ENCODE measurements at places on chromosomes 13 and 19.
A peak's percentile ranks its signal among the peaks of the same experiment; 100 is the strongest.

DNA sequence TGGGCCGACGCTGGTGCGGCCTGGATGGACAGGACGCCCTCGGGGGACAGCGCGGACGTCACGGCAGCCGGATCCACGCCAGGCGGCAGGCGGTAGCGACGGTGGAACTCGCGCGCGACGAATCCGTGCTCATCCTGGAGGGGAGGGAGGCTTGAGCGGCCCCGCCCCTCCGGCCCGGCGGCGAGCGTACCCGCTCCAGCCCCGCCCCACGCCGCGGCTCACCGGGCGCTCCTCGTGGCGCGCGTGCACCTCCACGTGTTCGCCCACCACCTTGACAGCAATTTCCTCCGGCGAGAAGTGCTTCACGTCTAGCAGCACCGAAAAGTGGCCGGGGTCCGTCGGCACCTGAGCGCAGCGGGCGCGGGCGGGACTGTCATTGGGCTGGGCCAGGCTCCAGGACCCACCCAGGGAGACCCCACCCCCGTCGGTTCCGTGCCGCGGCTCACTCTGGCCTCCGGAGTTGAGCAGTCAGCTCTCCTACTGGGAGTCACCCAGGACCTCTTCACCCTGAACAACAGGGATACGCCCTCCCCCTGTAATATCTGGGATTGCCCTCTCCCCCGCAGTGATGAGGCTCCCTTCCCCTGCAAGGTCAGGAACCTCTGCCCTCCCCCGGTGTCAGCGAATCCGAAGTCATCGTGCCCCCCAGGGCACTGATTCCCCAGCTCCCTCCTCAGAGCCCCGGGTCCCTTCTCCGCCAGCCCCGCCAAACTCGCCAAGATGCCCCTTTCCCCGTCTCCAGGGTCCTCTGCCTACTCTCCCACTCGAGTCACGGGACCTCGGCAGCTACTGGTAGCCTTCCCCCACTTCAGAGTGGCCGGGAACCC, 1.1 kb downstream of the HSPB6 start:
- peaks cover 26% of the 10 kb centered on the region for H3K36me3 ChIP-seq
- peaks cover 2% of the 10 kb centered on the region for H3K27me3 ChIP-seq
- peak overlapping the region; percentile 65 for H3K4me3 ChIP-seq
- peak overlapping the region; percentile 73 for H3K27ac ChIP-seq
- peaks cover 25% of the 10 kb centered on the region for H3K4me1 ChIP-seq
- peak; percentile 86 for DNase-seq

DNA sequence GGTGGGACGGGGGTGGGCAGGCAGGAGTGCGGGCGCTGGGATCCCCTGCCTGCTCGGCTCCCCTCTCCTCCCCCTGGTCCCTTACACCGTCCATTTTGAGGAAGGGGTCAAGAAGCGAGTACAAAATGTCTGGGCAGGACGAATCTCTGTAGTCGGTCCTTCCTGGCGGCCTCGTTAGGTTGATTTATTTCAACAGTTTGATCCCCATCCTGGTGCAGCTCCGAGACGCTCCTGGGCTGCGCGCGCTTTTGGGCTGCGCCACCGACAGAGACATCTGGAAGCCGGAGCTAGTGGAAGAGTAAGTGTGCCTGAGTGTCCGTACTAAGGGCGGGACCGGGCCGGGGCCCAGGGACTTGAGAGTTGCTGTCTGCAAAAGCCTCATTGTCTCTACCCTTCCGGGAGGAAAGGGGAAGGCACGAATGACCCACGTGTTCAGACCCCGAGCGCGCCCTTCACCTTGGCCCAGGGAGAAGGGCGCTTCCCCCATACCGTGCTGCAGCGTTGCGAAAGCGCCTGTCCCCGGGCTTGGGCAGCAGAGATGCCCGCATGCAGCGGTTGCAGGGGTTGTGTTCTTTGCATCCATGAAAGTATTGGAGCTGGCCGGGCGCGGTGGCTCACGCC, 1.8 kb downstream of the ZNF114 start:
- DNase-seq, result peak; percentile 72
- H3K36me3 ChIP-seq, result no peaks in the 10 kb centered on the region
- peaks cover 15% of the 10 kb centered on the region for H3K4me1 ChIP-seq
- H3K4me3 ChIP-seq, result peak overlapping the region; percentile 93
- peaks cover 20% of the 10 kb centered on the region for H3K27me3 ChIP-seq
- H3K27ac ChIP-seq, result peak overlapping the region; percentile 53

DNA sequence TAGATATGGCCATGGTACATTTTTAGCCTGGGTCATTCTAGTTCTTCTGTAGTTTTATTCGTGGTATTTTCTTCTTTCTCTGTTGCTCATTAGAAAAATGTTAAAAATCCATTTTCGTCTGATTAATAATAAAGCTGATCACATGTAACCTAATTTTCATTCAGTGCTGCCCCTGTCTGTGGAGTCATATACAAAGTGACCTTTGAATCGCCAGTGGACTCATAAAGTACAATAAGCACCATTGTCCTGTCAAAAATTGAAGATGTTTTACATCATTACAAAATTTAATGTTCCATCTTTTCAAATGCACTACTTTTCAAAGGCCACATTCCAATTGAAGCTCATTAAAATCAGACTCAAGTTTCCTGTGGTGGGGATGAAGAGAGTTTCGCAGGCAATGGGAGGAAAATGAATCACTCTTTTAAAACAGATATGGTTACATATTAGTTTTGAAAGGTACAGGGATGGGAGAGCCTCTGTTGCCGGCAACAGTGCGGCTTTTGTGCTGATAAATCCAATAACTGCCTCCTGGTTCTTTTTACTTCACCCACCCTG, 205.4 kb downstream of the ZNF536 start:
- no peaks in the 10 kb centered on the region for H3K27me3 ChIP-seq
- no peak overlapping the region for H3K27ac ChIP-seq
- no peak for DNase-seq

GRCh38 chr19:2811221-2811722, 8.4 kb upstream of the ZNF554 start:
- no peak overlapping the region for H3K27ac ChIP-seq
- DNase-seq, result no peak
- H3K36me3 ChIP-seq, result peaks cover 22% of the 10 kb centered on the region
- no peaks in the 10 kb centered on the region for H3K4me1 ChIP-seq
- H3K4me3 ChIP-seq, result no peak overlapping the region

DNA sequence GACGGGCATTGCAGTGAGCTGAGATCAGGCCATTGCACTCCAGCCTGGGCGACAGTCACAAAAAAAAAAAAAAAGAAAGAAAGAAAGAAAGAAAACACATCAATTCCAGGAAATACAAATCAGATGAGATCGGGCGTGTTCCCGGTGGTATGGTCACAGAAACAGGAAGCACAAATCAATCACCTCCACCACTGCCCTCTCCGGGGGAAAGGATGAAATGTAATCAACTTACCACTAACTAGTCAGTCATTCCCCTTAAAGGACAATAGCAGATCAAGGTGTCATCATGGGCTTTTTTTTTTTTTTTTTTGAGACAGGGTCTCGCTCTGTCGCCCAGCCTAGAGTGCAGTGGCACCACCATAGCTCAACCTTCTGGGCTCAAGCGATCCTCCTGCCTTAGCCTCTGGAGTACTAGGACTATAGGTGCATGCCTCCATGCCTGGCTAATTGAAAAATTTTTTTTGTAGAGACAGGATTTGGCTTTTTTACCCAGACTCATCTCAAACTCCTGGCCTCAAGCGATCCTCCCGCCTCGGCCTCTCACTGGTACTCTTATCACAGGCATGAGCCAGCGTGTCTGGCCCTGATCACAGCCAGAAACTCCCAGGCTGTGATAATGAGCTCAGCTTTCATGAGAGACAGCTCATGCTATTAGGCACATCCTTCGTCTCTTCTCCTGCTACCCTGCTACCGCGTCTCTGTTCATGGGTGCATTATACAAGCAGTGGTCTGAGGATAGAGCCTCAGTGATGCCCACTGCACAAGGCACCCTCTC, 6.8 kb upstream of the DPRX start:
- H3K4me3 ChIP-seq, result no peak overlapping the region
- H3K4me1 ChIP-seq, result no peaks in the 10 kb centered on the region
- no peak overlapping the region for H3K27ac ChIP-seq
- H3K36me3 ChIP-seq, result no peaks in the 10 kb centered on the region

- H3K27ac ChIP-seq, result no peak overlapping the region
- no peak for DNase-seq
- peaks cover 5% of the 10 kb centered on the region for H3K36me3 ChIP-seq
- H3K4me3 ChIP-seq, result no peak overlapping the region
- H3K27me3 ChIP-seq, result no peaks in the 10 kb centered on the region
Measured at GRCh38 chr19:48798937-48799336, 11.9 kb downstream of the BCAT2 start.

DNA sequence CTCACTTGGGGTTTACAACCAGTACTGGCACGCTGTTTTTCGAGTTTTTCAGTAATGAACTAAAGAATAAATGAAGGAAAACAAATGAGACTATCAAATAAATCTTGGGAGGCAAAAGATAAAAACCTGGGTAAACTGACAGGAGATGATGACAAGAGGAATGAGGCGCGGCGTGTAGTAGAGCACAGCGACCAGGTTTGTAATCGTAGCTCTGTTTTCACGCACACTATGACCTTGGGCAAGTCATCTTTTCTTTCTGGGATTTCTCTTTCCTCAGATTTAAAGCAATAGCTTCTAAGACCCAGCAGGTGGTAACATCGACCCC, 419 bp downstream of the MRPS31 start:
- peaks cover 27% of the 10 kb centered on the region for H3K4me1 ChIP-seq
- H3K4me3 ChIP-seq, result peak overlapping the region; percentile 98
- peak overlapping the region; percentile 98 for H3K27ac ChIP-seq
- H3K36me3 ChIP-seq, result peaks cover 12% of the 10 kb centered on the region

- peaks cover 21% of the 10 kb centered on the region for H3K4me1 ChIP-seq
- H3K4me3 ChIP-seq, result no peak overlapping the region
- peak; percentile 67 for DNase-seq
- no peaks in the 10 kb centered on the region for H3K27me3 ChIP-seq
- peaks cover 5% of the 10 kb centered on the region for H3K36me3 ChIP-seq
- H3K27ac ChIP-seq, result peak overlapping the region; percentile 81
Measured at GRCh38 chr13:51793570-51794271, 10.2 kb downstream of the DHRS12 start.

GRCh38 chr13:109160357-109160756, 530.9 kb downstream of the MYO16 start:
- H3K27ac ChIP-seq, result no peak overlapping the region
- no peak for DNase-seq
- H3K36me3 ChIP-seq, result no peaks in the 10 kb centered on the region
- peaks cover 4% of the 10 kb centered on the region for H3K27me3 ChIP-seq

Measured in activated CD4-positive, alpha-beta T cell treated with anti-CD3 and anti-CD28 coated beads, Interleukin-2, amount 10 ng/mL, durations not matched to agents 24 days and 14 days (primary cell).